ENCODE measurements at places on chromosomes 4 and X. TPM values are rescaled to one million over a fixed set of nuclear protein-coding genes. Genes with fewer than 3 reads are reported as not detected.

DNA sequence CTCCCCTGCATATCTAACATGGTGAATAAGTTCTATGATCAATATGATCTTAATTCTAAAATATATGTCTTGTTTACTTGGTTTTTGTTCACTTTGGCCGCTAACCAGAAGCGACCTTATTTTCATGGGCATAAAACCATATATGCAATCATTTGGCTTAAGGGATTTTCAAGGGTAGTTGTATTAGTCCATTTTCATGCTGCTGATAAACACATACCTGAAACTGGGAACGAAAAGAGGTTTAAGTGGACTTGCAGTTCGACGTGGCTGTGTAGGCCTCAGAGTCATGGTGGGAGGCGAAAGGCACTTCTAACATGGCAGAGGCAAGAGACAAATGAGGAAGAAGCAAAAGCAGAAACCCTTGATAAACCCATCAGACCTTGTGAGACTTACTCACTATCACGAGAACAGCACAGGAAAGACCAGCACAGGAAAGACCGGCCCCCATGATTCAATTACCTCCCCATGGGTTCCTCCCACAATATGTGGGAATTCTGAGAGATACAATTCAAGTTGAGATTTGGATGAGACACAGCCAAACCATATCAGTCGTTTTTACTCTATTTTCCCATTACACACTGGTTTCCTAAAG is 114.3 kb upstream of the CPEB2 start:
- no peak for DNase-seq

GRCh38 chr4:74317616-74318246 is 9.5 kb downstream of the EPGN start:
- DNase-seq = no peak

DNA sequence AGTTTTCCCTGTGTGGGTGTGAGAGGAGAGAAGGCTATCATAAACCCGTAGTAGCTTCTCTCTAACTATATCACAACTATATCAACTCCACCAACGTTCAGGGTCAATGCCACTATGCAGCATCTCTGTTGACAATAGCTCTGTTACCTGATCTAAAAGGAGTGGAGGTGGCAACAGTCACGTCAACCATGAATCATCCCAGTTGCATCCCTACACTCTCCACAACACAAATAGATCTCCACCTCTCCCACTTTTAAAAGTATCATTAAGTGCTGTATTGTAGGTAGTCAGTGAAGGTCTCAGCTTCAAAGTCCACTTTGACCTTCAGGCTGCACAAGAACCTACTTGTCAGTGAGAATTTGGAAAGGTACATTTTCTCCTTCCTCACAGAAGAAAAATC is 600.5 kb upstream of the GRIA3 start:
- no peak for DNase-seq

- no peak for DNase-seq
Observed at GRCh38 chr4:56659946-56660345, 21.1 kb downstream of the HOPX start.

GRCh38 chr4:137722910-137723309 is 190.6 kb upstream of the PCDH18 start:
- DNase-seq = no peak

DNA sequence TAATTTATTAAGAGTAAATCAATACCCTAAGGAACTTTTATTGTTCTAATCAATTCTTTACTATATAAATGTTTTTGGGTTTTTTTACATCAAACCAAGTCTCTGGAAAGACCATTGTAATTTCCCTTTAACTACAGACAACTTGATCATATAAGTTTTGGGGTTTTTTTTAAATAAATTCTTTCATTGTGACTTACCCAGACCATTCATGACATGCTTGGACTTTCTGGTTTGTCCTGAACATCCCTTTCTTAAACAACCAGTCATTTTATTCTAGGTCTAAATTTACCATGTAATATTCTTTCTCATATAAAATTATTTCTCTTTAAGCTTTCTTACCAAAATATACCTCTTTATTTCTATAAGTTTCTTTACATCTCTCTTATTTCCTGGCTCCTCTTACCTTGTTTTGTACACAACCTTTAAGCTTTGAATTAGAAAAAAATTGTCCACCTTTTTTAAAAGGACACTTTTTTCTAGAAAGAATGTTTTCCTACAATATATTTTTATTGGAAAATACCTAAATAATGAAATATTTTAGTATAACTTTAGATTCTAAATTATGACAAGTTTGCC is 8.4 kb downstream of the CNGA1 start:
- DNase-seq = no peak

DNA sequence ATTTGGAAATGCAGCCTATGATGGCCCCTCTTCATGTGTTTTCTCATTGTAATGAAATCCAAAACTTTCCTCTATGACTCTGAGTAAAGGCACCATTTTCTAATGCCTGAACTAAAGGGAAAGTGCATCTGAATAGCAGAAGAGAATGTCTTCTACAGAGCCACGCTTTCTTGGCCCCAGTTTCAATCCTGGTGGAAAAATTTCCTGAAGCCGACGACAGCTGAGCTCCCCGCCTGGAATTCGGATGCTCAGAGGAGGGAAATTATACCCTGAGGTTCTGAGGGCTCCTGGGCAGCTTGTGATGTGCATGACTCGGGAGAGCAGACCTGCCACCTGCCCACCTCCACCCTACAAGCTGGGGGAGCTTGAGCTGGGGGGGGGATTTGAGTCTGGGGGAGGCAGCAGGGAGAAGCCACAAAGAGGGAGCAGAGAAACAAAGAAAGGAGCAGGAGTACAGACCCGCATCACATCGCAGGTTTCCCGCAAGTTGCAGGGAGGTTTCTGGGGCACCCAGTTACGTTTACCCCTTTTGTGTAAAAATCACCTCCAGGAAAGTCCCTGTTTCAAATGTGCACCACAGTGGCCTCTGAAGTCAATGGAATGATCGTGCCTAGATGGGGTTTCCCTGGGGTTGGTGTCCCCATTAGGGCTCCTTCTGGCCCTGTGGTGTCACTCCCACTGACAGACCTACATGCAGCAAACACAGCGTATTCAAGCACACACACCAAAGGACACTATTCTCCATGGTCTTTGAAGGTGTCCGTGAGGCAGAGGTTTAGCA is 145.6 kb upstream of the RBPJ start:
- DNase-seq = no peak

GRCh38 chr4:88998001-88998400 is 59.0 kb downstream of the FAM13A start:
- no peak for DNase-seq

DNA sequence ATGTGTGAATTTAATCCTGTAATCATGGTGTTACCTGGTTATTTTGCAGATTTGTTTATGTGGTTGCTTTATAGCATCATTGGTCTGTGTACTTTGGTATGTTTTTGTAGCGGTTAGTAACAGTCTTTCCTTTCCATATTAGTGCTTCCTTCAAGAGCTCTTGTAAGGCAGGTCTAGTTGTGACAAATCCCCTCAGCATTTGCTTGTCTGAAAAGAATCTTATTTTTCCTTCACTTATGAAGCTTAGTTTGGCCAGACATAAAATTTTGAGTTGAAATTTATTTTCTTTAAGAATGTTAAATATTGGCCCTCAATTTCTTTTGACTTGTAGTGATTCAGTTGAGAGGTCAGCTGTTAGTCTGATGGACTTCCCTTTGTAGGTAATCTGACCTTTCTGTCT is 1096.1 kb upstream of the SLIT2 start:
- DNase-seq = no peak

NOX1 gene
- total RNA-seq = not detected

- DNase-seq = no peak
Observed at GRCh38 chr4:126375462-126376054, 1060.8 kb downstream of the FAT4 start.

GRCh38 chrX:38754818-38755718 is 46.2 kb upstream of the MID1IP1 start:
- DNase-seq = no peak

OPRPN gene
- total RNA-seq = not detected

ADRA2C gene
- total RNA-seq = 1.2 TPM

- peak; percentile 21 for DNase-seq
Observed at GRCh38 chr4:70183168-70183939, 12.2 kb upstream of the ODAM start.
